Heart left ventricle (tissue), 16 donors: ENCODE measurements at places on chromosomes 2 and 18.
A peak's percentile ranks its signal among the peaks of the same experiment; 100 is the strongest.

GRCh38 chr2:37886745-37887144 is 38.3 kb upstream of the RMDN2 start:
- no peak for DNase-seq

GRCh38 chr18:52288403-52289004 is 51.5 kb upstream of the DCC start:
- no peak for DNase-seq

DNA sequence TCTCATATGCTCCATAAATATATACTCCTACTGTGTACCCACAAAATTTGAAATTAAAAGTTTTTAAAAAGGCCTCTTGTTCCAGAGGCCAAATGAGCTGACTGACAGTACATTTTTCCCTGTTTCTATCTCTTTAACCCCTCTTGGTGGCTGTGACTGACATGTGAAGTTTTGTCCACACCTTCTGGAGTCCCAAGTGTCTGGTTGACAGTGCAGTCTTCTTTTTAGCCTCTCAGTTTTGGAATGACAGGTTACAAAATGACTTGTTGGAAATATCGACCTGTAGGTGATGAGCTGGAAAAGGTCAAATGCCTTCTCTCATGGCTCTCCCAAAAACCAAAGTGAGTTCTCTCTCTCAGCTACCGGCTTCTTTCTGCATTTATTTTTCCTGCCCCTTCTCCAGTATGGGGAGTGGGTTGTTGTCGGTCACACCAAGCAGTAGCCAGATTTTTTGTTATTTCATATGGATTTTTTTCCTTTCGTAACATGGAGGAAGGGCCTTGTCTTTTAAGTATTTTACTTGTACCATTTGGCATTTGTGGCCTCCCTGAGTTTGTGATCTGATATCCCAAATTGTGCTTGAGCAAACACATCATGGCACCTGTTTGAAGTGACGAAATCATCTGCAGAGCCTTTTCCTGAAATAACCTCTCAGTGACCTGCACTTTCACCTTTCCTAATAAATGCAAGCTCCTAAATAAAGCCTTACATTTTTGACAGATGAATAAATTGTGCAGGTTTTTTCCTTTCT is 143.9 kb downstream of the ESCO1 start:
- DNase-seq, result no peak

DNA sequence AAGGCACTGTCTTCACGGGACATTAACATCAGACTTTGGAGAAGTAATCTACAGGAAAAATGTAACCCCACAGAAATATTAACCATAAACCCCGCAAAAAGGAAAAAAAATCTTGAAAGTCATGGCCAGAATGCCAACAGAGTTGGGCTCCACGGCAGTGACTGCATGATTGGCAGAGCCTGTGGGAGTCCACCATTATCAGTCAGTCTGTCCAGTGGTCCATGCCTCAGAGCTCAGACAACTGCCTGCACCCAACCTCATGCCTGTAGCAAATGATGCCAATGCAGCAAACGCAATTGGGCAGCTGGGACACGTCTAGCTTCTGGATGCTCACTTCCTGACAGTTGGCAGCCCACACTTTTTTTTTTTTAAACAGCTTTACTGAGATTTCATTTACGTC is 5.1 kb upstream of the PPIG start:
- DNase-seq, result no peak

DNA sequence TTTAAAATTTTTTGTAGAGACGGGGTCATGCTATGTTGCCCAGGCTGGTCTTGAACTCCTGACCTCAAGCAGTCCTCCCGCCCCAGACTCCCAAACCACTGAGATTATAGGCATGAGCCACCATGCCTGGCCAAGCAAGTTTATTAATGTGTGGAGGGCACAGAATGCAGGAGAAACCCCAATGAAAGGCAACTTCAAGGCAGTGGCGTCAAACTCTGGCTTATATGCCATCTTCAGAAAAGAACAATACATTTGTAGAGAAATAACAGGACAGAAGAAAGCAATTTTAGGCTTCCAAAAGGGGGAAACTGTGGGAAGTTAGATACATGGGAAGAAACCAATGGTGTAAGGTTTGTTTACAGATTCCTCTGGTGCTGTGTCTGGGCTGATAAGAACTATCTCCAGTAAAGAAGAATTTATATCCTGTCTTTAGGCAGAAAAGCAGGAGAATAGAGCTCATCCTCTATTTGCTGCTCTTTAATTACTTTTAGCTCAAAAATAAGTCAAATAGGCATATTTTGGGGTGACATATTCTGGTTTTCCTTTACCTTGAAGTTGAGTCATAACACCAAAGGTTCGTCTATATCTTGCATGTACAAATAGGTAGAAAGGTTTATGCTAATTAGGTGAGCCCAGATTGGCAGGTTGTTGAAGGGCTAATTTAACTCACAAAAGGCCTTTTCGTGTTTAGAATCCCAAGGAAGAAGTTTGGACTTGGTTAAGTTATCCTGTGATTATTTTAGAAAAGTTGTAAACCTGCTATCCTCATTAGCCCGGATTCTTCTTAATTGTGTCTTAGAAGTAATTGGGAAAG is 26.0 kb upstream of the TMEM214 start:
- DNase-seq, result no peak

DNA sequence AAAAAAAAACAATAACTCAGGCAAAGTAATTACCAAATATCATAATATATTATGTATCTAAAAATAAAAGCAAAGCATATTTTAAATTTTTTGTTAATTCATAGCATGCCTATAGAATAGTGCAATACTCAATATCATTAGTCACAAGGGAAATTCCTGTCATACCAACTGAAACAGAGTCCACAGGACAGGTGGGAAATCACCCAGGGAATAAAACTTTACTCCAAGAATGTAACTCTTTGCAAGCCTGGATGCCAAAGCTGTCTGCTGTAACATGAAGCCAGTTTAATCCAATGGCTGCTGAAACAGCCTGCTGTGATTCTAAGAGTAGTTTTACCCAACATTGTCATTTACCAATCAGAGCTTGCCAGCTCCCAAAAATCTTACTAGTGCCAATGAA is 40.0 kb upstream of the SULT1C3 start:
- no peak for DNase-seq

GRCh38 chr2:76895469-76895868 is 626.7 kb downstream of the LRRTM4 start:
- no peak for DNase-seq

GRCh38 chr2:19122220-19122619 is 236.2 kb downstream of the OSR1 start:
- DNase-seq, result no peak

- DNase-seq, result no peak
These were observed 4.7 kb upstream of the CFAP65 start for GRCh38 chr2:219045937-219046550.

GRCh38 chr2:160388464-160389263 is 104.9 kb downstream of the RBMS1 start:
- DNase-seq, result peak; percentile 64

DNA sequence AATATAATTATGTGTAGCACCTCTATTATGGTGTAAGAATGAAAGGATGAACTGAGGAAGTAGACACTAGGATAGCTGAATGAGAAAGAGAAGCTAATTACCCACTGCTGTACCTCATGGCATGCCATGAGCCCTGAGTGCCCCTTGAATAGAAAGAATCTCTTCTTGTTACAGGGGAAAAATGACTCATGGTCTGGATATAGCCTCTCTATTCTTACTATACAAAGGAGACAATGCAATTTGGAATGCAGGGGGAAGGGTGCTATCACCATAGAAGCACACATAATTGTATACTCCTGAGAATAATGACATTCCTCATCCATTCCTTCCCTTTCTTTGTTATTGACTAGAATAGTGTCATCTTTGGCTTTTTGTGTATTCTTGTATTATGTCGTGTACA is 385.2 kb downstream of the CDH7 start:
- DNase-seq, result no peak

DNA sequence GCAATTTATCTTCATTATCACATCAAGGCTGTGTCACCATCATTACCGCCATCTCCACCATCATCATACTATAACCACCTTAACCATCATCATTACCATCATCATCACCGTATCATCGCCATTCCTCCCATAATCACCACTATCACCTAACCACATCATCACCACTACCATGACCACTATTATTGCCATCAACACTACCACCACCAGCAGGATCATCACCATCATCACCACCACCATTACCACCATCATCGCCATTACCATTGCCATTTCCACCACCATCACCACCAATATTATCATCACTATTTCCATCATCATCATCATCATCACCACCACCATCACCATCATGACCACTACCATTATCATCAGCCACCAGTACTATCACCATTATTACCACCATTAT is 314.4 kb downstream of the CYP26B1 start:
- no peak for DNase-seq

DNA sequence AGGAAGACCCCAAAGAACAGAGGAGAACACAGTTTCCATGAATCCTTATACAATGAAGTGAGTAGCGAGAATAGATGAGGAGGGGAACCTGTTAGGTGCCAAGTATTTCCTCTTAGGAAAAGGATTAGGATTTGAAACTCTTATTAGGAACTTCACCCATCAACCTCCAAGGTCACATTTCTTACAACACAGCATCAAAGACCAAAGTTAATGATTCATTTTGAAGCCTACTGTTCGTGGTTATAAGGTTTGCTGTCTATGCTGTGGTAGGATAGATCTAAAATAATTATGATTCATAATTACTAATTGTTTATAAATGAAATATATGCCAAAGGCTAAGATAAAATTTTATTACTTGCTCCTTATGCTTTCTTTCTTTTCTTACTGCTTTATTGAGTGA is 6.1 kb downstream of the CFAP221 start:
- no peak for DNase-seq

DNA sequence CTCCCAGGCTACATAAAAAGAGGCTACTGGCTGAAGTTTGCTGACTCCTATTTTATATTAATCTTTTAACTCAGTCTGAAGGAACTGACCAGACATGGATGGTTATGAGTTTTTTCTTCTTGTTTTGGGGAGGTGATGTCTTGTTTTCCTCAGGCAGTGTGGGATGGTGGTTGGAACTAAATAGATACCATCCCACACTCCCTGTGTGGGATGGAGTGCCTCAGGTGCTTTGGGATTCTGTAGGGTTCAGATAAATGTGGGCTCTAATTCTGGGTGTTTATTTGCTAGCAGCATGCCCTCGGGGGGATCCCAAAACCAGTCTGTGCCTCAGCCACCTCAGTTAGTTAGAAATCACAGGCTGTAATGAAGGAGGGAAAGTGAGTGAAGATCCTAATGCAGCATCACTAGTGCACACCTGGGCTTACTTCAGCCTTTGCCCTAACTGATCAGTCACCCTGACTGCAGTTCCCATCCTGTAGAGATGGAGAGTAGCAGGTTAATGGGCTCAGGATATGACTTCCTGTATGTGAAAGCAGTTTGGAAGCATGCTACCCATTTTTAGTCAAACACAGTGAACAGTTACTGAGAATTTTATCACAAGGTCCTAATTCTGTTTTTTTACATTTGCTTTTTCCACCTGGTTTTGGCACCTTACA is 132.2 kb downstream of the SPTBN1 start:
- DNase-seq, result no peak

DNA sequence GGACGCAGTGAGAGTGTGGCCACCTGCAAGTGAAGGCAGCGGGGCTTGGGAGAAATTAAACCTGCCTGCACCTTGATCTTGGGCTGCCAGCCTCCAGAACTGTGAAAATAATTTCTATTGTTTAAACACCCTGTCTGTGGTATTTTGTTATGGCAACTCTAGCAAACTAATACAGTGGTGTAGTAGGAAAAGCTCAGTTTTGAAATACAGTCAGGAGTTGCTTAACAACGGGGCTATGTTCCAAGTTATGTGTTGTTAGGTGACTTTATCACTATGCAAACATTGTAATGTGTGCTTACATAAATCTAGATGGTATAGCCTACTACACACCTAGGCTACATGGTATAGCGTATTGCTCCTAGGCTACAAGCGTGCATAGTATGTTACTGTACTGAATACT is 93.4 kb upstream of the FN1 start:
- no peak for DNase-seq

DNA sequence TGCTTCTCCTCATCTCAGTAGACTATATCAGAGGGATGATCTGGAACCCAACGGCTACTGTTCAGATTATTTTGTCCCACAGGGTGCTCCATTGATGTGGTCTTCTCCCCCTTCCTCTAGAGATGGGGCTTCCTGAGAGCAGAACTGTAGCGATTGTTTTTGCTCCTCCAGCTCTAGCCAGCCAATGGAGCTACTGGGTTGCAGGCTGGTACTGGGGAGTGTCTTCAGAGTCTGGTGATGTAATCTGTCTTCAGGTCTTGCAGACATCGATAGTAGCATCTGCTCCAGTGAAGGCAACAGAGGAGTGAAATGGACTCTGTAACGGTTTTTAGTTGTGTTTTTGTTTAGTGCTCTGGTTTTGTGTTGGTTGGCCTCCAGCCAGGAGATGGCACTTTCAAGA is 621.9 kb downstream of the RNF144A start:
- no peak for DNase-seq

DNA sequence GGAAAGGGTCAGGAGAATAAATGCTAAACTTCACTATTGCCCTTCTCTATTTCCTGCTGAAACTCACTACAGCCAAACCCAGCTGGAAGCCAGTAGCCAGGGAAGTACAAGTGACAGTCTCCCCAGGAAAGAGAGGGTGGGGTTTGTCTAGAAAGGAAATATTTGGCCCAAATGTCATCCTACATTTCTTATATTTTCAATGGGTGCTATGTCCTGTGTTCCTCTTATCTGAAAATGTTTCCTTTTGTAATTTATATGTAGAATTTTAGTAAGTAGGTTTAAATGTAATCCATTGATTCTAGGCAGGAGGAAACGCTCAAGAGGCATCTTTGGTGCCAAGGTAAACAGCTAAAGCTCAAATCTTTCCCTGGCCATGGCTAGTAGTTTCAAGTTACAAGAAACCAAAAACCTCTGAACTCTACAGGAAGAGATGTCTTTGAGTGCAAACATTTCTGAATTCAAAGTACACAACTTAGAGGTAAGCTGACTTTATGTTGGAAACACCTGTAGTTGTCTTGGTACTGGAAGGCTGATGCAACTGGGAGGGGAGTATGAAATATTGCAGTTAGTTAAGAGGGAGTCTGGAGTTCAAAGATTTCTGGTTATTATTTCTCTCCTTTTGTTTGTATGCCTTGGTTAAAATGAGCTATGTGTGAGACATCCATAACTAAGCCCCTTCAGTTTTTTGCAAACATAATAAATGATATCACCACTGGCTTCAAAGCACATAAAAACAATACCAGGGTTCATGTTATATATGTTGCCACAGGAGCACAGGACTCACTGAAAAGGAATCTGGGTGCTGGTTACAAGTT is 356.1 kb upstream of the ZC3H15 start:
- DNase-seq, result no peak

- DNase-seq, result no peak
These were observed 3.1 kb upstream of the RIOK3 start for GRCh38 chr18:23450022-23450421.
